ENCODE measurements at places on chromosomes 7 and 10.

DNA sequence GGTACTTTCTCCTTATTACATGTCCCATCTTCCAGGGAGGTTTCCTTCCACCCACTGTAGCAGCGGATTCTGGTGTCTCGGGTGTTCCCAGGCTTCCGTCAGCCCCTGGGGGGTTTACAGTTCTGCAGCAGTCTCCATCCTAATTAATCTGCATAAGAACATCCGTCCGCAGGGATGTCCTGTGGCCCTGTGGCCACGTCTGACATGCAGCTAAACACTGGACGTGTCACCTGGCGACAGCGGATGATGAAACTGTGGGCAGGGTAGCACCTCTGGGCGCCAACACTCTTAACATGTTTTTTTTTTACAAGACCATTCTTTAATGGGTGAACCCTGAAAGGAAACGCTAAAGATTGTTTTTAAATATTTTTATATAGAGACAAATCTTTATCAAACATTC, 58.2 kb downstream of the DIP2C start:
- DNase-seq: no peak

- DNase-seq: no peak
These were observed 24.1 kb downstream of the VIPR2 start for GRCh38 chr7:159120540-159120919.

DNA sequence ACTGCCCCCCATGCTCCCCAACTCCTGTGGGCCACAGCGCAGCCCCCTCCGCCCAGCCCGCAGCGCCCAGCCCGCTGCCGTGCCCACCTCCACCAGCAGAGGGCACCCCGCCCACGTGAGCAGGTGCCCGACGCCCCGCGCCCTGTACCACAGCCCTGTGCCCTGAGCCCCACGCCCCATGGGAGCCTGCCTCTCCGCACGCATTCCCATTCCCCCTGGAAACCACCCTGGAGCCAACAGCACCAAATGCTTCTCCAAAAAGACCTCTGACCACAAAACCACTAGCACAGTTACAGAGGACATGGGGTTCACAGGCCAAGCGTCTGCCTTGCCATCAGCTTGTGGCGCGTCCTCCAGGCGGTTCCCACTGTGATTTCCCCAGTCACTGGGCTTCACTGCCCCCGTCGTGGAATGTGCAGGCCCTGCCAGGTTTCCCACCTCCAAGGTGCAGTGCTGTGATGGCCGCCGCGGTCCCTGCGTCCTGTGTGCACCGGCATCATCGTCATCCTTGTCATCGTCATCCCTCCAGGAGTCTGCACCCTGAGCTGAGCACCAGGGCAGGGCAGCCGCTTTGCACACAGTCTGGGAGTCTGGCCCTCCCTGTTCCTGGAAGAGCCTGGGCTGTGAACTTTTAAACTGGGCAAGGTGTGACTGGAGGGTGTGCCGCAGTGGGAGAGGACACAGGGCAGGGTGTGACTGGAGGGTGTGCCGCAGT, 61.7 kb downstream of the PWWP2B start:
- no peak for DNase-seq

DNA sequence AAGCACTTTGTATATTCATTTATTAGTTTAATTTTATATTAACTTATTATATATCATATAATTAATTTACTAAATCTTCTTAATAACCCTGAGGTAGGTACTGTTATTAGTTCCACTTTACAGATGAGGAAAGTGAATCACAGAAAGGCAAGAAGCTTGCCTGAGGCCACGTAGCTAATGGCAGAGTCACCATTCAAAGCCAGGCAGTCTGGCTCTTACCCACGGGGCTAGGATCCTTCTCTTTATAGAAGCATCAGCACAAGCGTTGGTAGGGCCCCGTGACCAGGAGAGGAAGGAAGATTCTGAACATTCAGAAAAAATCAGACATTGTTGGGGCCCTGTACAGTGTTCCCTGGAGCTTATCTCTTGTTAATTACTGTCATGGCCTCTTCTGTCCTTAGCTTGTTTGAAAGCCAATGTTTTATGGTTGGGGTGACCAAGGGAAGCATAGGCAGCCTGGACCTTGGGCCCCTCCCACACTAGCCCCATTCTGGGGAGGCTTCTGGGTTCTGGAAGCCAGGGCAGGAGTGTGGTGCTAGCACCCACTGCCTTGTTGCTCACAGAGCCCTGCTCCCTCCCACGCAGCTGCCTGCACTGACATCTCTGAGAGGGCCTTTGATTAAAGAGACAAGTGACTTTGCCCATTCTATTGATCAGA, 31.1 kb upstream of the SLF2 start:
- DNase-seq: no peak

GRCh38 chr10:63537536-63537935, 16.3 kb downstream of the REEP3 start:
- no peak for DNase-seq

GRCh38 chr7:50416527-50417182, 33.5 kb downstream of the FIGNL1 start:
- DNase-seq: no peak

GRCh38 chr7:5594616-5595544, 171.2 kb upstream of the TNRC18 start:
- no peak for DNase-seq

DNA sequence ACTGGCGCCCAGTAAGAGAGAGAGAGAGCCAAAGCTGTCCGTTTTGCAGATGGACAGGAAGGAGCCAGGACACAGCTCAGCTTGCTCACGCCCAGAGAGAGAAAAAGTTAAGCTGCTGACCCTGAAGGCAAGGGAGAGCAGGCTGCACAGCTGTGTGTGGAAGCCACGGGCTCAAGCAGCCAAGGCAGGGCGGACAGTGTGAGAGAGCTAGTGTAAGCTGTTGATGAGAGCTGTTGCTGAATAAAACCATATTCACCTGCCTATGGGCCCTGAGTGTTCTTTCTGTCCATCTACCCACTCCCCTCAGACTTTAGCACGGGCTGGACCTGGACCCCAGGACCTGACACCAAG, 5.4 kb downstream of the INMT start:
- DNase-seq: no peak

- DNase-seq: no peak
These were observed 1.8 kb downstream of the PARP12 start for GRCh38 chr7:140060788-140061606.

- no peak for DNase-seq
These were observed 21.9 kb upstream of the CDCA7L start for GRCh38 chr7:21967598-21968003.

- no peak for DNase-seq
These were observed 181.5 kb upstream of the PODXL start for GRCh38 chr7:131737746-131738465.

DNA sequence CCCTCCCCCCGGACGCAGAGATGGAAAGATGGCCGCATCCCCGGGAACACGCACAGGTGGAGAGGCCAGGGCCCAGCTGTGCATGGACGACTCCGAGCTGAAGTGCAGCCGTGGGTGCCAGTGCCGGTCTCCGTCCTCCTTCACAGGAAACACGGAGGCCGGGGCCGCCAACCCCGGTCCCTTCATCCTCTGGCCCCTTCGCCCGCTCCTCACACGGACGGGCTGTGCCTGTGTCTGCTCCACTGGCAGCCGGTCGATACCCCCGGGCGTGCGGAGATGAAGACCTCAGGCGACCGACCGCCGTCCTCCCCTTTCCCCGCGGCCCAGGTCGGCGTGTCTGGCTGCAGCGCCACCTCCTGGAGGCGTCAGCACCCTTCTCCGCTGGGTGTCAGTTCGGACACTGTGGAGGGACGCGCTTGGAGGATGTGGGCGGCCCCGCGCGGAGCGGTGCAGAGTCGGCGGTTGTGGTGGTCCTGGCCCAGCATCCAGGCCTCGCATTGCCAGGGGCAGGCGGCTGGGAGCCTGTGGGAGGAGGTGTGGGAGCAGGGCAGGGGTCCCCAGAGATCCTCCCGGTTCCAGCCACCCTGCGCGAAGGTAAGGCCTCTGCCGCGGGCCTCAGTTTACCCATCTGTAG, 9.9 kb downstream of the ZNF511 start:
- DNase-seq: no peak

GRCh38 chr10:20846263-20846662, 50.8 kb downstream of the NEBL start:
- DNase-seq: no peak

DNA sequence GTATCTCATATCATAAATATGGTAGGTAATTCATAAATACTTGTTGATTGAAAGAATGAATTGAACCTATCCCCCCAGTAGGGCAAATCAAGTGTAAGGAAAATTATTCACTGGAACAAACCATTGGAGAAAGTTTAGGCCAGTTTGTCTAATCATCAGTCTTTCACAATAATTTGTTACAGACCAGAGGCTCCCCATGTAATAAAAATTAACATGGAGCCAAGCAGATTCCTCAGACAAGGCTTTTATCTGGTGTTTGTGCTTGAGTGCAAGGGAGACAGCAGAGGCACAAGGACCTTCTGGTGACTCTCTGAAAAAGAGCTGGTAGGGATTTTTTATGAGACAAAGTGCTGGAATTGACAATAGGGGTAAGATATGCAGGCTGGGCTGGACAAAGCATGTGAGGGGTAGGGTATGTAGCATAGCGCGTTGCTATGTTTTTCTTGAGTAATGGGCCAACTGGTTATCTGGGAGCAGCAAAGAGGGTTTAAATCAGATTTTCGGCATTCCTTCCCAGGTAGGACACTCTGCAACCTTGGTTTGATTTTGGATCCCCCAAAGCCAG, 7.8 kb upstream of the PANK1 start:
- DNase-seq: no peak

DNA sequence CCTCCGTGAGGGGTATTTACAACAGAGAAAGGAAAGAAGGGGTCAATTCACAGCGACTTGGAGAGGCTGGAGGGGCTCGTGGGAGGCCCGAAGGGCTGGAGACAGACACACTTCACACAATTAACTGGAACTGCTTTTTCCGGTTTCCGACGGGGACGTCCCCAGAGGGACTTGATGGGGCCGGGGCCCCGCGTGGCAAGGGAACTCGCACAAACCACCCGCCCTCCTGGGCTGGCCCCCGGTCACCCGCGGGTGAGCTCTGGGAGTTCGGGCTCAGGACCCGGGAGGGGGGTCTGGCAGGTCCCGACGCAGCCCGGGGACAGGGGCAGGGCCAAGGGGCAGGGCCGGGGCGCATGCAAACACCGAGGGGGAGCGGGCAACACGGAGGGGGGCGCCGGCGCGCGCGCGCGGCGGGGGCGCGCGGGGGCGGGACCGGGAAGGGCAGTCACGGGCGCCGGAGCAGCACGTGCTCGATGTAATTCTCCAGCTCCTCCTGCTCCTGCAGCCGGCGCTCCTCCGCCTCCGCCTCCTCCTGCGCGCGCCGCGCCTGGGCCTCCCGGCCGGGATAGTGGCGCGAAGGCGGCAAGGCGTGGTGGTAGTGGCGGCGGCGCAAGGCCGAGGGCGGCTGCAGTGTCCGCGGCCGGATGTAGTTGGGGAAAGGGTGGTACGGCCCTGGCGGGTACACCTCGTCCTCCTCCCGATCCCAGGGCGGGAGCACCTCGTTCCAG, 2.7 kb downstream of the VGF start:
- no peak for DNase-seq

- DNase-seq: no peak
These were observed 290.8 kb downstream of the DNAJB6 start for GRCh38 chr7:157627646-157628045.

Data from fibroblast of skin of left quadriceps (primary cell).